ENCODE measurements at places on chromosomes 12 and 14.
A peak's percentile ranks its signal among the peaks of the same experiment; 100 is the strongest.

DNA sequence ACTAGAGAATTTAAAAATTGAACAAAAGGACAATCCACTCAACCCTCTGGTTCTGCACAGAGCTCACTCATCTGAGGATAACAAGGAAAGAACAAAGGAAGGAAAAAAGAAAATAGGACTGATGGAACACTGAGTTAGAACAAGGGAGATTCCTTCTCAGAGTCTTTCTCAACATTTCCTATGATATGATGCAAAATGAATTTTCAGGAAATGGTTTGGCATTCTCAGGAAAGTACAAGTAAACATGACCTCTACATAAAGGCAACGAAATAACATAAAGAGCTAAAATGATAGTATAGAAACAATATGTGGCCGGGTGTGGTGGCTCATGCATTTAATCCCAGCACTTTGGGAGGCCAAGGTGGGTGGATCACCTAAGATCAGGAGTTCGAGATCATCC lies 135.8 kb downstream of the ITPR2 start:
- no peak for DNase-seq

GRCh38 chr12:65825183-65825506 lies 862 bp downstream of the HMGA2 start:
- no peak for DNase-seq

- DNase-seq, result no peak
These were observed 163.5 kb upstream of the EEA1 start for GRCh38 chr12:93092649-93092945.

- no peak for DNase-seq
These were observed at the start of gene TEX52 for GRCh38 chr12:2857021-2857431. TEX52 (minus strand) TSS chr12:2857039; CDS start chr12:2857026, 13 bp downstream.

DNA sequence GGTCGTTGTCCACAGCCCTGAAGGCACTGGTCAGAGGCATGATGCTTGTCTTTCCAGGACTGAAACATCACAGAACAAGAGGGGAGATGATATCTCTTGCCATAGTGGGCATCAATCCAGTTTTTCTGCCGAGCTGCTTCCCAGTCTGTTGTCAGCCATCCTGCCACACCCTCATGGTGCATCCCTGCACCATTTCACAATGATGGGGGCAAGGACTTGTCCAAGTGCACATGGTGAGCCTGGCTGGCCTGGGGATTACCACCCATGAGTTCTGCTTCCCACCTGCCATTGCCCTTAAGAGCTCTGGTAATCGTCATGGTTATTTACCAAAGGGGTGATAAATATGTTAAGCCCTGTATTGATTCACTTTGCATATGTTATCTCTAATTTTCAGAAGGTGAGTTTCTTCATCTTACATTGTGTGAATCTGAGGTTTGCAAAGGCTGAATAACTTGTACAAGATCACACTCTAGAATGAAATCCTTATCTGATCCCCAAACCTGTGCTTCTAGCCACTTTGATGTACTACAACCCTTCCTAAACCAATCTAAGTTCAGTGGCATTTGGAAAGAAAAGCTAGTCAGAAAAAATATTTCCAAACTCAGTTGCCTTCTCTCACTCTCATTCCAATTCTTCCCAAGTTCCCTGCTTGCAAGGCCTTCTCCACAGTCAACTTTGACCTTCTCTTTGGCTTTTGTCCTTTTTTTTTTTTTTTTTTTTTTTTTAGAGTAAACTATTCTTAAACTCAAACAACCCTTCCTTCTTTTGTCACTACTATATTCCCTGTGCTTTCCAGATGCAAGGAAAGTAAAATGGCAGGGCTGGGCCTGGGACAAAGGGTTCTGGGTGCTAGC lies 2.3 kb downstream of the AVIL start:
- no peak for DNase-seq

- DNase-seq, result no peak
These were observed 16.8 kb downstream of the SCAF11 start for GRCh38 chr12:45973526-45973925.

GRCh38 chr12:1643905-1644533 lies 15.0 kb downstream of the WNT5B start:
- DNase-seq, result no peak

- no peak for DNase-seq
These were observed 3.8 kb downstream of the MCRS1 start for GRCh38 chr12:49563951-49564685.

- DNase-seq, result no peak
These were observed 6.9 kb downstream of the LMO3 start for GRCh38 chr12:16599081-16599480.

GRCh38 chr12:12660201-12660600 lies 35.8 kb downstream of the GPR19 start:
- no peak for DNase-seq

DNA sequence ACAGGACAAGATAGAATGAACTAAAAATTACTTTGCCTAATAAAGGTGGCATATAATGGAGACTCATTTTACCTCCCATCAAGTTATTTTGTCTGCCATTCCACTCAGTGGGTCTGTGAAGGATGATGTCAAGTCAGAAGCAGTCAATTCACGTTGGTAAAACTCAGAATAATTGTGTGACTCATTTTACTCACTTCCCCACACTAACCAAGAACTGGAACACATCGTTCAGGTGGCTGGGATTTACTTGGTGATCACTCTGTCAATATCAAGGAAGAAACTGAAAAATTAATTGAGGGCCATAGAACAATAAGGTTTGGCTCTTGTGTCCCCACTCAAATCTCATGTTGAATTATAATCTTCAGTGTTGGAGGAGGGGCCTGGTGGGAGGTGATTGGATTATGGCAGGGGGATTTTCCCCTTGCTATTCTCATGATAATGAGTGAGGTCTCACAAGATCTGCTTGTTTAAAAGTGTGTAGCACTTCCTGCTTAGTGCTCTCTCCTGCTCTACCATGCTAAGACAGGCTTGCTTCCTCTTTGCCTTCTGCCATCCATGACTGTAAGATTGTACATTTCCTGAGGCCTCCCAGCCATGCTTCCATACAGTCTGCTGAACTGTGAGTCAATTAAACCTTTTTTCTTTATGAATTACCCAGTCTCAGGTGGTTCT lies 35.7 kb upstream of the GTF2A1 start:
- no peak for DNase-seq

DNA sequence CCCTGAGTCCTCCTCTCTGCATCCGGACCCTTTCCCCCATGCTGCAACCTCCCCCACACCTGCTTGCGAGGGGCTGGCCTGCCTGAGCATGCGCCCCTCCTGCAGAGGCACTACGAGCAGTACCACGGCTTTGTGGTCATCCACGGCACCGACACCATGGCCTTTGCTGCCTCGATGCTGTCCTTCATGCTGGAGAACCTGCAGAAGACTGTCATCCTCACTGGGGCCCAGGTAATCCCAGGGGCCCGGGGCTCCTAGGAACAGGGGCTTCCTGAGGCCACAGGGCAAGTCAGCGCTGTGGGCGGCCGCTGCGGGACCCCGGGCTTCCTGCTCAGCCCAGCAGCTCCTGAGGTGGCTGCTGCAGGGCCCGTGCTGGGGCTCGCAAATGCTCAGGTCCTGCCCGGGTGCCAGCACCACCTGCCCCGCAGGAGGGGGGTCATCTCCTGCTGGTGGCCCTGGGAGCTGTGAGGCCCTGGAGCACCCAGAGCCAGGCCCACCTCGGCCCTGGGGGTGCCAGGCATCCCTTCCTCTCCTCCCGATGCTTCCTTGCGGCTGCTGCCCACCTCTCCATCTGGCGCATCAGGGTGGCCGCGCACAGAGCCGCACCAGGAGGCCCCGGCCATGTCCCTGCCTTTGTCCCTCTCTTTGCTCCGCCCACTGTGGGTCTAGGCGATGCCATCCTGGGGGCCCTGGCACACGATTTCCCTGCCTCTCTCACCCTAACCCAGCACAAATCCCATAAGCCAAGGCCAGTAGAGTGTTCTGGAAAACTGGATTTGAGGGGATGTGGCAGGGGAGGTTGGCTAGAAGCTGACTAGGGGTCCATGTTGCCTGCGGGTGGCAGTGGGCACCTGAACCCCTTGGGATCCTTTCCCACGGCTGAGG lies 10.2 kb downstream of the ASPG start:
- no peak for DNase-seq

DNA sequence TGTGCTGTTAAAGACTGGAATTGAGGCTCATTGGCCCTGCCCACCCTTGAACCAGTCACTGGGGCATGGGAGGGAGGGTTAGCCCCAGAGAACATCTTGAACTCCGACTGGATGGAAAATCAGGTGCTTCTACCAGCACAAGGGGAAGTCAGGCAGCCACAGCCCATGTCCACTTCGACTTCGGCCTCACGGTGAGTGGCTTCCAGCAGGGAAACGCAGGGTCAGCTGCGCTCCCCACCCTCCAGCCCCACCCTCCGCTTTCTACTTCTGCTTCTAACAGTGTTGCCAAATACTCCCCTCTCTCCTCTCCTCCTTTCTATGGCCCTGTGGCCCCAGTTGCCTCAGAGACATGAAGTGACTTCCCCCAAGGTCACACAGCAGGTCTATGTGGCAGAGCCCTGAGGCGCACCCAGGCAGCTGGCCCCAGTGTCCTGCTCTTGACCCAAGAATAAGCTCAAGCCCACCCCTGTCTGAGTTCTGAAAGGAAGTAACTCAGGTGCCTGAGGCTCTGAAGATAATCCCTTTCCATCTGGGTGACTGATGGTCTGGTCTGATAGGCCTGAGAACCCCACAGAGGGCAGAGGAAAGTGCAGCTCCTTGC lies 11.9 kb upstream of the SH2B3 start:
- peak; percentile 32 for DNase-seq

GRCh38 chr12:67068761-67069450 lies 200.3 kb upstream of the CAND1 start:
- peak; percentile 35 for DNase-seq

DNA sequence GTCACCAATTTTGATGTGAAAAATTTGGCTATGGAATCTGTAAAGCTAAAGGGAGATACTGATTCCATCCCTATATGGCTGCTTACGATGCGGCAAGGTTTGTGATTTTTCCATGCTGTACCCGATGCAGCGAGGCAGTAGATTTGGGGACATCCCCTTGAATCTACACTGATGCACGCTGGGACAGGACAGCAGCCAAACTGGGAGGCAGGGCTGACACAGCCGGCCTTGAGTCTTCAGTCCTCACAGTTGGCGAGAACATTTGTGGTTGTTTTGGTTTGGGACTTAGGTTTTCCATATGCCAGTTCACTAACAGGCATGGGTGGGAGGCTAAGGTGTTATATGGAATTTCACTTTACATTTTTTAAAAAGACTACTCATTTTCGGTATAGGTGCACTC lies 3.8 kb downstream of the GALNT16 start:
- no peak for DNase-seq

GRCh38 chr12:71397433-71397954 lies 42.1 kb upstream of the LGR5 start:
- DNase-seq, result no peak

DNA sequence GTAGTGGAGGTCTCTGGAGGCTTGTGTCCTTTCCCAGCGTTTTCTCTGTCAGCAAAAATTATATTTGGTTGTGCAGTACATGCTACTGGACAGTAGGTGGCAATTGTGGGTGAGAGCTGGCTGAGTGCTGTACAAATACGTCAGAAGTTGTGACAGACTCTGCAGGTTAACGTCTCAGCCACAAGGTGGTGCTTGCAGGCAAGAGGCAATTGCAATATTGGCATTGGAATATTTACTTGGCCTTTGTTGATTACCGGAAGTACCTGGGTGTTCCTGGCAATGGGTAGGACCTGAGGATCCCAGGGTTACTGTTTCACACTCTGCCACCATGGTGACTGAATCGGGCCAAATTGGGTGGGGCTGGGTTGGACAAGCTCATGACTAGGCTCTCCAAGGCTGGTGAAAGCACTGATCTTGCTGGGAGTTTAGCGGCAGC lies 333.9 kb upstream of the LMO3 start:
- DNase-seq, result peak; percentile 64

GRCh38 chr14:79735121-79735520 lies 476.2 kb downstream of the DIO2 start:
- no peak for DNase-seq

GRCh38 chr12:20493934-20494333 lies 125.6 kb downstream of the PDE3A start:
- no peak for DNase-seq

- DNase-seq, result no peak
These were observed 23.9 kb downstream of the LRTM2 start for GRCh38 chr12:1844223-1844622.

GRCh38 chr12:88623777-88624548 lies 43.7 kb upstream of the KITLG start:
- no peak for DNase-seq

- DNase-seq, result no peak
These were observed 17.8 kb upstream of the PPP2R5C start for GRCh38 chr14:101743701-101744100.

DNA sequence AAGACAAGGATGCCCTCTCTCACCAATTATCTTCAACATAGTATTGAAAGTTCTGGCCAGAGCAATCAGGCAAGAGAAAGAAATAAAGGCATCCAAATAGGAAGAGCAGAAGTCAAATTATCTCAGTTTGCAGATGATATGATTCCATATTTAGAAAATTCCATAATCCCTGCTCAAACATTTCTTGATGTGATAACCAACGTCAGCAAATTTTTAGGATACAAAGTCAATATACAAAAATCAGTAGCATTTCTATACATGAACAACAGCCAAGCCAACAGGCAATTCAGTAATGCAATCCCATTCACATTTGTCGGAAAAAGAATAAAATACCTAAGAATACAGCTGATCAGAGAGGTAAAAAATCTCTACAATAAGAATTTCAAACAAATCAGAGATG lies 969.7 kb upstream of the USP15 start:
- DNase-seq, result no peak

DNA sequence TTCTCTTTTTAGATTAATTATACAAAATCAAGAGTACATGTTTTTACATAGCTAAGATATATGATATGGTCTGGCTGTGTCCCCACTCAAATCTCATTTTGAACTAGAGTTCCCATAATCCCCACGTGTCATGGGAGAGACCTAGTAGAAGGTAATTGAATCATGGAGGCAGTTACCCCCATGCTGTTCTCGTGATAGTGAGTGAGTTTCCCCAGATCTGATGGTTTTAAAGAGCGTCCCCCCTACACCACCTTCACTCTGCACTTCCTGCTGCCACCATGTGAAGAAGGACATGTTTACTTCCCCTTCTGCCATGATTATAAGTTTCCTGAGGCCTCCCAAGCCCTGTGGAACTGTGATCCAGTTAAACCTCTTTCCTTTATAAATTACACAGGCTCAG lies 21.4 kb upstream of the DRAM1 start:
- DNase-seq, result no peak

DNA sequence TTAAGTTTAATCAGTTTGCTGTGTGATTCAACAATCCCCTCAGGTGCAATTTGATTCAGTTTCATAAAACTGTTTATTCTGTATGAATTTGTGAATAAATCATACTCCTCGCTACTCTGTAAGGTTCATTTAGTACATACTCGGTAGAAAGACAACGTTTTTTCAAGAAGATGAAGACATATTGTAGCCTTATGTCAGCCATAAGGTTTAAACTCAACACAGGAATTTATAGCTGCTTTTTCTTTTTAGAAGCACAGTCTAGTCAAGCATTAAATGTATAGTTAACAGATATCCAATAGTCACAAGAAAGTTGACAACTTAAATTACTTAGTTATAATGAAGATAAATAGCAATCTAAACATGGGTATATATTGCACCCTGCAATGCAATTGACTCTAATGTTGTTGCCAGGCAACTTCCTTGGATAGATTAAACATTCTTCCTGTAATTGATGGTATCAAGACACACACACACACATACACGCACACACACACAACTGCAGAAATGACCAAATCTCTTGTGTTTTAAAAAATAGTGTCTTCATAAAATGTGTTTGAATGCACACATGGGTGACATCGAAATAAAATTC lies 151.5 kb upstream of the MGAT4C start:
- DNase-seq, result no peak
